Aorta (tissue), 5 donors: ENCODE measurements at places on chromosomes 1 and 21. TPM values are rescaled to one million over a fixed set of nuclear protein-coding genes. Genes with fewer than 3 reads are reported as not detected.

The OR2M4 gene
- not detected for total RNA-seq

The OXCT2 gene
- 1.3 TPM for total RNA-seq

The HUNK gene
- total RNA-seq: 0.45 TPM

The MAP3K21 gene
- total RNA-seq: 1.8 TPM

- no peak for DNase-seq
- no peak overlapping the region for H3K4me3 ChIP-seq
- no peak overlapping the region for H3K27ac ChIP-seq
- H3K4me1 ChIP-seq: no peaks in the 10 kb centered on the region
- H3K36me3 ChIP-seq: no peaks in the 10 kb centered on the region
- H3K27me3 ChIP-seq: no peaks in the 10 kb centered on the region
These were observed 136.0 kb upstream of the NGF start for GRCh38 chr1:115473986-115474565.

DNA sequence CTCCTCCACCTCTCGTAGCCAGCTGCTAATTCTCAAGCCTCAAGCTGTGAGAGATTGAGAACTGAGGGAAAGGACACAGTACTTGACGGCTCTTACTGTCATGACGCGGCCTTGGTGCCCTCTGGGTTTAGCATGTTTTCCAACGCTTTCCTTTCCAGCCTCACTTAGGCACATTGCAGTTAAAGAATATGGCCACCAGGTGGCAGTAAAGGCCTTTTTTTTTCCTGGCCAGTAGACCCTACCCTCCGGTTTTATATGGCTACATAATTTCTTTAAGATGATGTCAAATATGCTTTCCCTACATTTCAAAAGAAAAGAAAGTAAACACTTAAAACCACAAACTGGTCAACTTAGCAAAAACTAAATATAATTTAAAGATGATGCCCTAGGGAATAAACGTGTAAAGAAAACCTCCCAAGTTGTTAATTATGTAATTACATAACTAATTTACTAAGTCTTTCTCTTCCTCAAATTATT is 56.8 kb upstream of the PRDX6 start:
- H3K27me3 ChIP-seq: no peaks in the 10 kb centered on the region
- no peaks in the 10 kb centered on the region for H3K4me1 ChIP-seq
- no peak overlapping the region for H3K27ac ChIP-seq
- no peak overlapping the region for H3K4me3 ChIP-seq

DNA sequence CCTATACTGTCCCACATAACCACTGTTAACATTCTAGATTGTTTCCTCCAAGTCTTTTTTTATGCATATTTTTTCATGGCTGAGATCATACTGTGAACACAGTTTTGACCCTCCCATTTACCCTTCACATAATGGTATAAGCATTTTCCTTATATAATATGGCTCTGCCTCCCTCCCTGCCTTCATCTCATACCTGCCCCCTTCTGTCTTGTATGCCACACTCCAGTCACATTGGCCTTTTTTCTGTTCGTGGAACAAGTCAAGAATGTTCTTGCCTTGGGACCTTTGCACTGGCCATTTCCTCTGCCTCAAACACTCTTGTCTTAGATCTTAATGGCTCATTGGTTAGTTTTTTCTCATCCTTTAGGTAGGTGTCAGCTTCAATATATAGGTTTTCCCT is 24.3 kb upstream of the ELAVL4 start:
- no peak for DNase-seq
- no peaks in the 10 kb centered on the region for H3K27me3 ChIP-seq
- H3K4me3 ChIP-seq: no peak overlapping the region
- no peaks in the 10 kb centered on the region for H3K36me3 ChIP-seq
